ENCODE measurements at places on chromosomes 11 and 22. TPM values are rescaled to one million over a fixed set of nuclear protein-coding genes. Genes with fewer than 3 reads are reported as not detected.

Gene SCGB1D2
- not detected for total RNA-seq

Gene CNTN5
- not detected for total RNA-seq

Gene TRPM5
- total RNA-seq, result not detected

Gene HPX
- 0.28 TPM for total RNA-seq

Gene FIBIN
- not detected for total RNA-seq

Gene NPTXR
- 0.18 TPM for total RNA-seq

Measured in endothelial cell of coronary artery (primary cell).